ENCODE measurements at places on chromosomes 6 and 20.
A peak's percentile ranks its signal among the peaks of the same experiment; 100 is the strongest.

GRCh38 chr20:48933017-48933766, 11.7 kb downstream of the ARFGEF2 start:
- no peak for DNase-seq

DNA sequence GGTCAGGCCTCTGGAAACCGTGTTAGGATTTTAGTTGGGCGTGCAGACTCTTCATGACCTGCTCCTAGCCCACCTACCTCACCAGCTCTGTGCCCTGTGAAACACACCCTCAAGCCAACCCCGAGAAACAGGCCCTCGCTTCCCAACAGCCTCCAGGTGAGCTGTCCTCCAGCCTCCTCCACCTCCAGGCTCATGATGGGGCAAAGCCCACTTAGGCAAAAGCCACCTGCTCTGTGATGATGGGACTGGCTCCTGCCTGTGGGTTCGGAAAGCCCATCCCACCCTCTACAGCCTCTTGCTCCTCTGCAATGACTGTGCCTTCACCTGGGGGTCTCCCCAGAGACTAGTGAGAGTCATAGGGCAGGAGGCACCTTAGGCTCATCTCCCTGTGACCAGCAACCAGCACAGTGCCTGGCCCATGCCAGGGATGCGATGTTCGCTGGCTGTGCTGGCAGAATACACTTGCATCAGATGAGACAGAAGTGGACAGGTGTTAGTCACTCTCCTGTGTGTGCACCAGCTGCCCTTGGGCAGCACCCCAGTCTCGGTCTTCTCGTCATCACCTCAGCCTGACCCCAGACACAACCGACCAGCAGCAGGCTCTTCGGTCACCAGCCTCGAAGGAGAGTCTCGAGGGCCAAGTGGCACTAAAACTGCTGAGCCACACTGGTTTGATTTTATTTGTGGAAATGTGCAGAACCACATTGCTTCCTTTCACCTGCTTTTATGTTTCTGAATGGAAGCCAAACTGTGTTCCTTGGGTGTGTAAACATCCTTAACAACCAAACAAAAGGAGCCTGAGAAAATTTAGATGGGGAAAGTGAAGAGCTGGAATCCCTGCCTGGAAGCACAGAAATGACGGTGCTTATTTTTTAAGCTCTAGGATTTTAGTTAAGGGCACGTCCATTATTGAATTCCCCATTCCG, 10.7 kb downstream of the PXDC1 start:
- no peak for DNase-seq

GRCh38 chr20:57180954-57181353, 85.5 kb downstream of the BMP7 start:
- DNase-seq: no peak

DNA sequence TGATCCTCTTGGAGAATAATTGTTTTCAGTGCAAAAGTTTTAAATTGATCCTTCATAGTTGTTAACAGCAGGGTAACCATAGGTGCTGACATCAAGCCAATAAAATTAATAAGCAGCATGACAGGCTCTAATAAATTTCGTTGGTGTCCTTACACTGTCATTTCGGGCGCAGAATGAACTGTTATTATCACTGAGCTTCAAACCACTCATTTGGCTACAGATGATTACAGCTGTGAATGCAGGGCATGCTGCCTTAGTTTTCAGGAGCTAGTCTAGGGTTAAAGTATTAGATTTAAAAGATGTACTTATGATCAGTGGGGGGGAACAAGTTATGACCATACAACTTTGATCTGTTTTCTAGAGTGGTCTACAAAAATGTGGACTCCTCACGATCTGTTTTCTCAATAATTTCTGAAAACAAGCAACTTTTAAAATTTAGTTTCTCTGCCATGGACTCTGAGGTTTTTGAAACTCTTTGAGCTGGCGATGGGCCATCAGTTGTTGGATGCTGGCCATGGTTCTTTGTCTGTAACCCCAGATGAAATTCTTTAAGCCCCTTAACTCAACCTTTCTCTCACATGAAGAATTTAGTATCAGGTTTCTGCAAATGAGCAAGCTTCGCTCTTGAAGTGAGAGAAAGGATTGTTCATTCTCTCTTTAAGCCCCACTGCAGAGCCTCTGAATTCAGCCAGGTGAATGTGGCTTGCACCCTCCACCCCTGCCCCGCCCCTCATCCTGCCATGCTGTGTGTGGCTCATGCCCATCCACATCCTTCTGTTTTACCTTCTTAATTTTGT, 99.1 kb upstream of the MTHFD1L start:
- DNase-seq: peak; percentile 60

GRCh38 chr20:17017232-17017631, 209.6 kb upstream of the PCSK2 start:
- no peak for DNase-seq

DNA sequence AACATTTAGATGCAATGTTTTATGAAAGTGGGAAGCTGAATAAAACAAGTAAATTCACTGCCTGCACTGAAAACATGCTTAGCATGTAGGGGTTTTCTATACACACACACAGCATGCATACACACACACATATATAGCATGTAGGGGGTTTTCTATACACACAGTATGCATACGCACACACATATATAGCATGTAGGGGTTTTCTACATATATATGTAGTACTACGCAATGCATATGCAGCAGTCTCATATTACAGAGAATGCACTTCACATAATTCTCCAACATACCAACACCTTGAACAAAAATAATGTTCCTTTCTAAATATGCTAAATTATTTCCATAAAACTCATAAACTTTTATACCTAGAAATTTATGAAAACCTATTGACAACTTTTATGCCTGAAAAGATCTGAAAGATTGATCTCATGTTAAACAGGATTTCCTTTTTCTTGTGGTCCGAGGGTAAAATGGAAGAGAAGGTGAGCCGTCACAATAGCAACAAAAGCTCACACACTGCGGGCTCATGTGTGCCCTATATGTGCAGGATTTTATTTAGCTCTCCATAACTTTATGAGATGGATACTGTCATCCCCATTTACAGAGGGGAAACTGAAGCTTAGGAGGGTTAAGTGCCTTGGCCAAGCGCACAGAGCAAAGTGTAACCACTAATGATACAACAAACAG, 81.9 kb upstream of the TULP1 start:
- no peak for DNase-seq

DNA sequence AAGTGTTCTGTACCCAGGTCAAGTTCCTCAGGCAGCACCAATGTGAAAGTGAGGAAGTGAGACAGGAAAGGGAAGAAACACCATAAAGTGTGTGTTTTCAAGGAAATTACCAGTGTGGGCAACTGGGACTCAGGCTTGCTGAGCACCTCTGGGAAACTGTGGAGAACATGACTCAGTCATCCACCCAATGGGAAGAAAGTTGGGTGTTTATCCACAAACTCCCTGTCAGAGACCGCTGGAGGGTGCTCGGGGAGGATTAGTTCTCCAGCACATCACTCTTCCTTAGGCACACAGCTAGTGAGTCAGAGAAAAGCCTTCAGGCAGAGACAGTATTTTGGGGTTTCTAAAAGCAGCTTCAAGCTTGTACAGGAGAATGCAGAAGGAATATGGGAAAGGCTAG, 93.6 kb downstream of the PCSK2 start:
- DNase-seq: no peak

GRCh38 chr6:43921548-43922425, 151.8 kb downstream of the VEGFA start:
- DNase-seq: no peak

DNA sequence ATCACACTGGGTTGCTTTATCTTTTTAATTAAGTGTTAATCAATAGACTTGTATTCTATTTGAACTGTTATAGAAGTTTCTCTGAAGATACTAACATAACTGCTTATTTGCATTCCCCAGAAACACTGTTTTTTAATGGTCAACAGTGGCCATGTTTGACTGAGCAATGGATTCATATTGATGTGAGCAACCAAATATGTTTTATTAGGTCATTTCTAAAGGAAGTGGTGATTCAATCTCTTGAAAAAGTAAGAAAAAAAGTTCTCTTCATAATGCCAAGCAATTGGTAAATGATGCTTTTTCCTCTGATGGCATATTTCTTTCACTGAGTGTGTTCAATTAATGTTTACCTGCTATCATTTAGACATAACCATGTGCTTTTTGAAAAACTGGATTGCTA, 593.0 kb upstream of the CITED2 start:
- DNase-seq: no peak

- peak; percentile 45 for DNase-seq
These were observed 193.3 kb downstream of the PHACTR1 start for GRCh38 chr6:12909833-12910232.

GRCh38 chr6:100620085-100620840, 155.5 kb upstream of the SIM1 start:
- no peak for DNase-seq

GRCh38 chr6:122063076-122063475, 336.4 kb upstream of the HSF2 start:
- DNase-seq: peak; percentile 75

DNA sequence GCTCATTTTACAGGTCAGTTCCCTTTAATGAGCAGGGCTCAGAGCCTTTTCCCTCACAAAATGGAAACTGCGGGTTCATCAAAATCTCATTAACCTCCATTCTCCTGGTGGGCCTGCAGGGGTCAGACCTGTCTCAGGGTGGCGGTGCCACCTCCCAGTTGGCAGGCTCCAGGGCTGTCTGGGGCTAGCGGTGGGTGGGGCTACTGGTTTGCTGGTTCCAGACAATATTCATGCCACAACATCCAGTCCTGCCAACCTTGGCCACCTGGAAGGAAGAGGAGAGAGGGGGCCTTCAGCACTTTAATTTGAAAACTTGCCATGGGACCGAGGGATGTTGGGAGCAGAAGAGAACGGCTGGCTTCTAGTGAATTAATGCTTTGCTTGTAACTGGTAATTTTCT, 41.9 kb upstream of the CTNNBL1 start:
- no peak for DNase-seq

DNA sequence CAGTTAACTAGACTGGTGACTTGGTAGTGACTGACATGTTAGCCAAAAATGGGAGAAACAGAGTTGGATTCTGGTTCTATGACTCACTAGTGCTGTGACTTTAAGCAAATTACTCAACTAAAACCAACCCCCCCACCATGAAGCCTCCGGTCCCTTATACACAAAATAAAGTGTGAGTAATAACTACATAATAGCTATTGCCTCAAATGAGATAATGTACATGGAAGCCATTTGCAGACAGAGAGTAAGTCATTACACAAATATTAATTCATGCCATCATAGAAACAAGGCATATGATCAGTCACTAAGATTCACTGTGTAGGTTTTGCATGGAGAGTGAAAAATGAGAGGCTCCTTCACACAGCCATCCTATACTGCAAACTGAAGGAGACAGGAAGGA, 111.9 kb downstream of the HIVEP2 start:
- no peak for DNase-seq

GRCh38 chr6:151018046-151018445, 152.5 kb downstream of the MTHFD1L start:
- DNase-seq: no peak

- DNase-seq: peak; percentile 89
These were observed 151.6 kb downstream of the SASH1 start for GRCh38 chr6:148494226-148494625.

- peak; percentile 8 for DNase-seq
These were observed 28.8 kb upstream of the VEGFA start for GRCh38 chr6:43740961-43741764.

DNA sequence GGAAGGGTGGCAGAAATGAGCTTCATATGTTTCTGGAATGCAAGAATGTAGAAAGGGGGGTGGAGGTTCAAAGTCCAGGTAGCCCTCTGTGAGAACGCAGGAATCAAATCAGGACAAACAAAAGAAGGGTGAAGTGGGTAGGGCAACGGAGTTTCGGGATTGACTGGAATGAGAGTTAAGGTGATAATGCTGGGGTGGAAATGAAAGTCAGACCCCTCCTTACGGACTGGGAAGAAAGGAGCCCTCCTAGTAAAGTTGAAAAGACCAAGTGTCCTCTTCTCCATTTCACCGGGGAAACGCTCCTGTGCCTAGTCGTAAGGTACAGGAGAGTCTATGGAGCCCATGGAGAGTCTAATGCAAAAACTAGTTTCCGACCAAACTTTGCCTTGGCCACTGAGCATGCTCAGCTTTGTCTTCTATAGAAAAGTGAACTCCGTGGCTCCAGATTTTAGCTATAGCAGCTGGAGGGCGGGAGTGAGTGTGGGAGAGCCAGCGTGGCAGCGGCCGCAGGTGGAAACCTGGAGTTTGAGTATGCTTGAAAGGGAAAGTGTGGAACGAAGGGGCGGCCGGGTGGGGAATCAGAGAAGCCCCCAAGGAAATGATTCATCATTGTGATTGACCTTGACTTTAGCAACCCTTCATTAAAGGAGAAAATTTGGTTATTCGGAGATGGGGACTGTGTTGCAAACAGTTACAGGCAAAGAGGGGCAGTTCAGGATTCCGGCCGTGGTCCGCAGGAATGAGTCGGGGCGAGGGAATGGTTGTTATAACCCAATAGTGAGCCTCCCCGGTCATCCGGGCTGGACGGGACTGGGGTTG, 1.3 kb upstream of the LRRC1 start:
- peak; percentile 95 for DNase-seq

DNA sequence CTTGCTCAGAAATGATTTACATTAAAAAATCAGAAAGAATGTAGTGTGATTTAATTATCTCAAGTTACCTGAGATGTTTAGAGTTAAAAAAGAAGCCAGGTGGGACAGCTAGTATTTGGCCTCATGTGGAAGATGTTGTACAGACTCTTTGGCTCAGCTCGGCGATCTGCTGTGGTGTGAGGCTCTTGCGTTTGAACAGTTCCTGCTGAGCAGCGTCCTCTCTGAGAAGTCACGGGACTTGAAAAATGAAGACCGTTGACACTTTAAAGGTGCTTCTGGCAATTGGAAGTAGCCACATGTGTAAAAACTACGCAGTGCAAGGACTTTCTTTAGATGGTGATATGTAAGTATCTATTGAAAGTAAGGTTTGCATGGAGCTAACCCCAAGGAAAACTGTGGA, 169.0 kb downstream of the BACH2 start:
- DNase-seq: no peak

DNA sequence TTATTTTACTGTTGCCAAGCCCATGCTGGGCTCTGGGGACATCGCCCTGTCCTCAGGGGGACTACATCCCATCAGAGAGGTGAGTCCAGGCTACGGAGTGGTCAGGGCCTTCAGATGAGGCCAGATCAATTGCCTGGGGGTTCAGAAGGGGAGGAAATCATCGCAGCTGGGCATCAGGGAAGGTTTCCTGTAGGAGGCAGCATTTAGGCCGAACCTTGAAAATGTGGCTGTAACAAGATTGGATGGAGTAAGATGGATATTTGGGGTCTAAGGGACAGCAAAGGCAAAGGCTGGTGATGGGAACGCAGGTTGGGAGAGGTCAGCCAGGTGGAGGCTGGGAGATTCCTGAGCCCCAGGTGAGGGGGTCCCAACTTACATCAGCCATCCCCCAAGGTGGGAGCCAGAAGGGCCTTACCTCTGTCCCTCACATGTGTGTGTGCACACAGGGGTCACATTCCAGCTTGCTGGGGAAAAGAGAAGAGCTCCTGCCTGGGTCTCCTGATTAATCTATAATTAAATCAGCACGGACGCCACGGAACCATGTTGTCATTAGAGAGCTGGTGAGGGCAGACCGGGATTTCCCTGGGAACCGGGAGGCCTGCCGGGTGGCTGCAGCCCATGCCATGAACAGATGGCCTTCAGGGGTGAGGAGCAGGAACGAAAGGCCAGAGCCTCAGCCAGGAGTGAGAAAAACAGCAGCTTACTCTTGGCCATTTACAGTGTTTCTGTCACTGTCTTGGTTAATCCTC, 30.5 kb upstream of the DLGAP4 start:
- no peak for DNase-seq

Data from muscle of leg (tissue), 16 donors.